Sigmoid colon (tissue), 7 donors: ENCODE measurements at places on chromosomes 1 and 21. TPM values are rescaled to one million over a fixed set of nuclear protein-coding genes. Genes with fewer than 3 reads are reported as not detected.

GRCh38 chr1:164712131-164713036, 153.4 kb downstream of the PBX1 start:
- no peak for DNase-seq

- no peak for DNase-seq
Observed at GRCh38 chr1:3403011-3403345, 51.5 kb upstream of the ARHGEF16 start.

- no peak for DNase-seq
Observed at GRCh38 chr1:41674522-41674921, 190.0 kb upstream of the EDN2 start.

DNA sequence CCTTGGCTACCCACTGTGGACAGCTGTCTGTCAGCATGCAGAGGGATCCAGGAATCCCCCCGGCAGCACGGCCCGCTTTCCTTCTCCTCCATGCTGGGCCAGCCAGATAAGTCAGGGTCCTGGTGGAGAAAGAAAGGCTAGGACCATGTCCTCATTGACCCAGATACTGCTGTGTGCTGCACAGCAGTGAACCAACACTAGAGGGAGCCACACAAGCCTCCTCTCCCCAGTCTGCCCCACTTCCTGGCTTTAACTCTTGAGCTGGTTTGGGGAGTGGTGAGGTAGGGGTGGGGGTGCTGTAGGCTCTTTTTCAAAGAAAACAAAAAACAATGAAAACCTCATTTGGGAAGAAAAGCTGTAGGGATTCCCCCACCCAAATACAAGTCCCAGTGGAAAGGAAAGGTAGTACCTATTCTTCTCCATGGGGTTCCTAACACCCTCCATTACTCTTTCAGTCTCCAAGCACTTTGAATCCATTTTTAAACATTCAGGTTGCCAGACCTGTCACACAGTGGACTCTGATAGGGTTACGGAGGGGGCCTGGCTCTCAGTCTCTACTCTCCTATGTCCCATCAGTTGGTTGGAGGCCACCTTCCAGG, 84.9 kb upstream of the CD1D start:
- no peak for DNase-seq

DNA sequence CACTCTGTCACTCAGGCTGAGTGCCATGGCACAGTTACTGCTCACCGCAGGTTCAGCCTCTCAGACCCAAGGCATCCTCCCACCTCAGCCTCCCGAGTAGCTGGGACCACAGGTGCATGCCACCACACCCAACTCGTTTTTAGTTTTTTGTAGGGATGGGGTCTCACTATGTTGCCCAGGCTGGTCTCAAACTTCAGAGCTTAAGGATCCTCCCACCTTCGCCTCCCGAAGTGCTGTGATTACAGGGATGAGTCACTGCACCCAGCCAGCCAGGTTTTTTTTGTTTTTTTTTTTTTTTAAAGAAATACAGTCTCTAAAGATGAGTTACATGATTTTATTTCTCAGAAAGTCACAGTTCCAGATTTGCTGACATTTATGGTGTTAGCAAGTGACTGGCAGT, 29.0 kb downstream of the BACE2 start:
- no peak for DNase-seq

DNA sequence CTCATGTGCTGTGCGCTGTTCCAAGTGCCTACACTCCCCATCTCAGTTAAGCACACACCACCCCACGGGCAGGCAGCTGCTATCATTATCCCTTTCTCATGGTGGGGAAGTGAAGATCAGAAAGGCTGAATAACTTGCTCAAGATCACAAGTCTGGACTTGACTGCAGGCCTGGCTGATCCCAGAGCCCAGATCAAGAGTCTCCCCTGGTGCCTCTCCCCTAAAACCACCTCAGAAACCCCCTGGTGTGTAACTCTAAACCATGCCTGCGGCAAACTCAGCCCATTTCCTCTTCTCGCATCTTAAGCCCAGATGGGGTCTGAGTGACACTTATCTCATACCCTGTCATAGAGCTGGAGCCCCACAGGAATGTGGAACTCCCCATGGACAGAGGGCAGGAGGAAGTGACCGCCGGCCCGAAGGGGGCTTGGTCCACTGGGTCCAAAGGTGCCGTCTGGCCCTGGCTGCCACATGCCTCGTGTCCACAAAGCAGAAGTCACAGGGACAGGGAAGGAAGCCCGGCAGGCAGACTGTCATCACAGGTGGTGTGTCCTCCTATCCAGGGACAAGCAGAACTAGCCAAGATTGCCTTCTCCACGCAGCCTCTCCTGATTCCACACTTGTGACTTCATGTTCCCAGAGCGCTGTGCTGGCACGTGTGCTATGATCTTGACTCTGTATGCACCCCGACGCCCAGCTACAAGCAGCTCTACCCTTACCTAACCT, 92.1 kb downstream of the SYF2 start:
- no peak for DNase-seq

- no peak for DNase-seq
Observed at GRCh38 chr1:224264321-224264720, 65.7 kb downstream of the NVL start.

Gene ZBTB8A
- total RNA-seq, result 7.6 TPM
